ENCODE measurements at places on chromosomes 5 and 9. TPM values are rescaled to one million over a fixed set of nuclear protein-coding genes. Genes with fewer than 3 reads are reported as not detected.

Gene LTC4S
- total RNA-seq: 5.4 TPM

DNA sequence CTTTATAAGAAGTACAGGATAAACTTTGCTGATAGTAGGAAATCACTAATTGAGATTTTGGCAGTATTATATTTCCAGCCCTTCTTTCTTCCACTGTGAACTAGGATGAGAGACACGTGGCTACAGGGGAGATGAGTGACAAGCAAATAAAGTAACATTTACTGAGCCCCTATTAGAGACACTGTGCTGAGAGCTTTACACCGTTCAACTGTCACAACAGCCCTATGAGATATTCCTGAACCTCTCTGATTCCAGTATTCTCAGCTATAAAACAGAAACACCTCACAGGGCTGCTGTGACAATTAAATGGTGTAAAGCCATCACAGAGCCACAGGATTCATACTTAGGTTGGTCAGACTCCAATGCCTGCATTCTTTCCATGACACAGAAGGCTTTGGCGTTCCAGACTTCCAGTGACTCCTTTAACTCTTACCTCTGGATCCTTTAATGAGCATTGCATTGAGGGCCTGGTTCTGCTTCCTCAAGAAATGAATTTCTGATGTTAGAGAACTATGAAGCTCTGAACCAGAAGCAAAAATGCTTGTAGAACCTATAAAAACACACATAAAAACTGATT is 169.0 kb downstream of the CDK5RAP2 start:
- no peak for DNase-seq

DNA sequence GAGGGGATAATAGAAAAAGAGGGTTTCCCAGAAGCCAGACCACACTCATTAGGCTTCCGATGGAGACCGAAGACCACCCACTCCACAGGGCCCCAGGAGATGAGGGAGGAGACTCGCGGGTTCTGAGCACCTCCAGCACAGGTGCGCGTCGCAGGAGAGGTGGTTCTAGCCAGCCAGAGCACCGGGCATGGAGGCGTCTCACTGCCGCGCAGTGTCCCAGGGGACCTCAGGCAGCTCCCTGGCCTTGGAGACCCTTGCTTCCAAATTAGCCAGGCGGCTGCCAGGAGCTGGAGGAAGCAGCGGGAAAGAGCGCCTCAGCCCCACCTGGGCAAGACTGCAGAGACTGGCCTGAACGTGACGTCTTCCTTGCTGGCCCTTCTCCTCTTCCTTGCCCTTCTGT is 115.4 kb upstream of the FBXL7 start:
- DNase-seq: no peak

DNA sequence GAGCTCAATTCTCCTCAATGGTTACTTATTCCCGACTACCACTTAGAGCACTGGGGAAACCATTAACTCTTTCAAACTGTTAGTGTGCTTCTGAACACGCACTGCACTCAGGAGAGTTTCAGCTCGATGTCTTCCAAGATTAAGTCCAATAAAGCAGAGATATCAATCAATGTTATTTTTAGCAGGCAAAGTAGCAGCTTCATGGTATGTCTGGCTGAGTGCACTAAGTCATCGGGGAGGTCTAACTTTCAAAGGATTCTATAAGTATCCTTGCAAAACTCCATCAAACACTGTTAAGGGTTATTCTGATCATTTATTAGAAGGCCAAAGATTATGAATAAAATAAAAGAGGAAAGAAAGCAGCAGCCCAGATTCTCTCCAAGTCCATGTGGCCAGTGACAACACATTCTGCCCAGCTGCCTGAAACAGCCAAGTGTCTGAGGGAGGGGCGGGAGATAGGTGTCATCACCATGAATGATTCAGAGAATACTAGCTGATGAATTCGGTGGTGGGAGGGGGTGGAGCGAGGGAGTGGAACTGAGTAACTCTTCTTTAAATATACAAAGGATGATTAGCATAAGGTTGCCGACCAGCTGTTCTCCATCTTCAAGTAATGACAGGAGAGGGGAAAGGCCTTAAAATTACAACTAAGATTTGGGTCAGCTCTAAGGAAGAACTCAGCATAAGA is 21.3 kb downstream of the NREP start:
- peak; percentile 41 for DNase-seq

GRCh38 chr5:44160369-44160768 is 228.9 kb downstream of the FGF10 start:
- DNase-seq: no peak

DNA sequence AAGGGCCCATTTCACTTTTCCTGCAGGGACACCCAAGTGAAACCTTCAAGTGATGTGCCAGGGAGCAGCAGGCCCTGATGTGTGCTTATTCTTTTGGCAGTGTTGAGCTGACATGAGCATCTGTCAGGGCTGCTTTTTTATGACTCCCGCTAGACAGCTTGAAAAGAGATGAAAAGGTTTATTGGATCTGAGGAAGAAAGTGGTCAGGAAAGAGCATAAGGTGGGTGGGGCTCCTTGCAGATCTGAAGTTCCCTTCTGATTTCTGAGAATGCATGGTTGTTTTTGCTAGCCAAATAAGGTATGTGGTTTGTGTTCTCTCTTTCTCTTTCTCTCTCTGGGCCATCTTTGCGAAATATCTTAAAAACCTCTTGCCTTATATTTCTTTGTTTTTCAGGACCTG is 316.1 kb downstream of the DMRT2 start:
- DNase-seq: no peak

DNA sequence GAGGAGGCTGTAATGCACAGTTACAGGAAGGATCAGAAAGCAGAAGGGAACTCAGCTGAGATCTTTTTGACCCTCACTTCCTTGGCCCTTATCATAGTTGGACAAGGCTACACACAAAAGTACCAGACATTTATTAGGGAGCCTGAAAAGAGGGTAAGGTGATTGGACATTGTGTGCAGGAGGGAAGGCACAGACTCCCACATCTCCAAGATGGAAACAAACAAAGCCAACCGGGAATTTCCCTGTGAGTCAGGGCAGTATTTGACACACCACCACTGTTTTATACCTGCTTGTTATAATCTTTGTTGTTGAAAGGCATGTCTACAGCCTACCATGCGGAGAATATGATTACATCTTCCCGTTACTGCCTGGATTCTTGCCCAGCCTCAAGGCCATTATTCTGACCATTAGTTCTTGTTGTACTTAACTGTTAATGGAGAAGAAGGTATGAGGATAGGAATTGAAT is 3.0 kb upstream of the CCNG1 start:
- DNase-seq: peak; percentile 69

GRCh38 chr9:72443855-72444254 is 77.6 kb upstream of the TMC1 start:
- no peak for DNase-seq

All from colonic mucosa (tissue), 4 donors.